ENCODE measurements at places on chromosomes 2 and 18. TPM values are rescaled to one million over a fixed set of nuclear protein-coding genes. Genes with fewer than 3 reads are reported as not detected.

The RNF103 gene
- 30.6 TPM for total RNA-seq

The IL36B gene
- total RNA-seq, result not detected

The SCYGR4 gene
- not detected for total RNA-seq

The TNFAIP6 gene
- not detected for total RNA-seq

The PROM2 gene
- 0.64 TPM for total RNA-seq

The FSHR gene
- not detected for total RNA-seq

The STON1 gene
- total RNA-seq, result 1.6 TPM

The ASNSD1 gene
- total RNA-seq, result 31.6 TPM

The INPP1 gene
- 16.6 TPM for total RNA-seq
